ENCODE measurements at places on chromosomes 2 and 18.
A peak's percentile ranks its signal among the peaks of the same experiment; 100 is the strongest.

- no peak for DNase-seq
These were observed 148.4 kb downstream of the DOCK10 start for GRCh38 chr2:224893848-224894247.

DNA sequence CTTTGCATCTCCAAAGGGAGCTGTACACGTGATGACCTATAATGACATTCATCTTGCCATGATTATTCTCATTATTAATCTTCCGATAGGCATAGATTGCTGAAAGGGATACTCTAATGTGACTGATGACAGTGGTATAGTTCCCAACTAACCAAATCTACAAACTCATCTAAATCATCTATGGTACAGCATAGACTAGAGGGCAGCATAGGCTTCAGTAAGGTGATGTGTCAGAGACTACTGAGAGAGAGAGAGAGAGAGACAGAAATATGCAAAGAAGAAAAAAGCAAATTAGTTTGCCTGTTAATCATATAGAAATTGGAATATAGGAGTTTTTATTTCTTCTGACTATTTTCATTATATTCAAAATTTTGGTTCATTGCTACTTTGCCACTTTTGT, 89.3 kb downstream of the CSRNP3 start:
- no peak for DNase-seq

DNA sequence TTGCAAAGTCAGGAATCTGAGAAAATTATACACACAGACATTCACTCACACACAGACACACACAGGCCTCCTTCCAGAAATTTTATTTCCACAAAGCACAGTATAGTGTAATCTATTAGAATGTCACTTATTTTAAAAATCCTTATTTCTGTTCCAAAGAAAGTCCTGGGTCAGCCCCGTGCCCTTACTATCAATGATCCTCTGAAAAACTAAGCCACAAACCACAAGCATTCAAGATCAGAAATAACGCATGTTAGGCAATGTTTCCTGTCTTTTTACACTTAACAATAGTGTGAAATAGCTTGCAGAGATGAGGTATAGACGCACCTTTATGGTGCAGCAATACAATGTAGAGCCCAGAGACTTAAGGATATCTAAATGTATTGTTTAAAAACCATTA, 25.8 kb downstream of the TBC1D8 start:
- no peak for DNase-seq

DNA sequence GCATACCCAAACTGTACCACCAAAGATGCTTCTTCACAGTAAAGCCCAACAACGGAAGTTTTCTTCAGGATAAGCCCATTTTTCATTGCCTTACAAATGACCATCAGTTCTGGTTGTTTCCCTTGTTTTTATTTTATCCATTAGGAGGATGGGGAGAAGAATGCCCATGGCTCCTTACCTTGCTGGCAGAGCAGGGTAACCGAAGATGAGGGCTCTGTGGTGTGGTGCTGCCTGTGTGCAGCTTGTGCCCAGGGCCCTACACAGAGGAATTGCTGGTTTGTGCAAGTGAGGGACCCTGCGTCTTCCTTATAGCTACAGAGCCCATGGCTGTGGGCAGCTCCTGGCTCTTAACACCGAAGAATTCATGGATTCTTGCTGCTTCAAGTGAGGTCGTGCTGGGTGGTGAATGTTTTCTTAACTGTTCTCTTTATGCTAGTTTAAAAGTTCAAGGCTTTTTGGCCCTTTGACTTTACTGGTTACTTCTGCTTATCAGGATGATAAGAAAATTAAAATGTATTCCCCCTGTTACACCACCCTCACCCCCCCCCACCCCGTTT, 110.6 kb downstream of the MAP4K4 start:
- DNase-seq: no peak

DNA sequence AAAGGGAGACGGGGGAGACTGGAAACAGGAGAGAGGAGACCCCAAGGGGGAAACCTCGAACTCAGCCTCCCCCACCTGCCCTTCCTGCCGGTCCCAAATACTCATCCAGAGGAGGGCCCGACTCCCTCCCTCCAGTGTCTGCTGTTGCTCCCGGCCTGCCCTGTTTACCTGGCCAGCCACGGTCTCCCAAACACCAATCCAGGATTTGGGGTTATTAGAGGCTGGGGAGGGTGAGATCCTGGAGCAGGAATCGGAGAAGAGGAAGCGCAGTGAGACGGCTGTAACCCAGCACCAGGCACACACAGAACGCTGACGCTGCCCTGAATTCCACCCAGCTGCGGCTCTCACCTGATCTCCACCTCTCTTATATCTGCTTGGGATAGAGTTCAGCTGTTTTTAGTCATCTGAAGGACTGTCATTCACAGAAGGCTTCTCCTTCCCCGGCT, 213.0 kb downstream of the TNS1 start:
- no peak for DNase-seq

GRCh38 chr2:121377646-121378045, 92.6 kb upstream of the TFCP2L1 start:
- no peak for DNase-seq

GRCh38 chr18:27848336-27848735, 328.6 kb downstream of the CDH2 start:
- no peak for DNase-seq

GRCh38 chr2:156182132-156182531, 150.4 kb downstream of the NR4A2 start:
- DNase-seq: no peak

GRCh38 chr2:212863185-212863588, 288.2 kb downstream of the IKZF2 start:
- peak; percentile 35 for DNase-seq

GRCh38 chr2:172448544-172449267, 21.3 kb downstream of the ITGA6 start:
- DNase-seq: no peak

- DNase-seq: no peak
These were observed 26.0 kb upstream of the EFEMP1 start for GRCh38 chr2:55949613-55950012.

DNA sequence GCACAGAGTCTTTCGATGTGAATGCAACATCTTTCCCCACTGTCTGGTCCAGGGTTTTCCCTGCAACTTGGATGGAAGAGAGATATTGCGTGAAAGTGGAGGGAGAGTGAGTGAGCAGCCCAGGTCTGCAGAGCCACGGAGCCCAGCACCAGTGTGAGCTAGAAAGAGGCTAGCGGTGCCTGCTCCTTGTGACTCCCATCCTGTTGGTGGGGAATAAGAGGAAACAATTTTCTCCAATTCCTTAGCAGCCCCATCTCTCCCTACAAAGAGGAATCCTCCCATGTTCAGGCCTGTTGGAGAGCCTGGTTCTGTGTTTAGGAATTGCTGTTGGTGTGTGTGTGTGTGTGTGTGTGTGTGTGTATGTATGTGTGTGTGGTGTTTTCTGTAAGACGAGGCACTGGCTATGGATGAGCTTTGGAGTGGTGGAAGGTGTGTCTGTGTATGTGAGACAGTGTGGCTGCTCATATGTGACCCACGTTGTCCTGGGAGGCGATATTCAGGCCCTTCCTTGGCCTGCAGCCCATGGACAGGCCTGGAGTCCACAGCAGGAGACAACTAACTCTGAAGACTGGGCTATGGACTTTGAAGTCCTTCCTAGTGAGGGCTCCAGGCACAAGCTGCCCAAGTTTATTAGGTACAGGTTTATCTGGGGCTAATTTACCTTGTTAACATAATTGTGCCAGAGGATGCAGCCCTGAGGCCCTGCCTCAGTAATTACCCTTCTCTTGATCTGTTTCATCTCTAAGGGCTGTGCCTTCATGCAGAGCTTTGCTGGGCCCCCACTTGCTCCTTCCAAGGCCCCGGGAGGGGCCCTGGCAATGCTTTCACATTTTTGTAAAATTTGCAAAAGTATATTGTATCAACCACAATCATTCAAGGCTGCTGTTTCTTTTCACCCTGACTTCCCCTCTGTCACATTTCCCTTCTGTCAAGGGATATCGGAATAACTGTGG, 88.6 kb upstream of the HAAO start:
- no peak for DNase-seq

DNA sequence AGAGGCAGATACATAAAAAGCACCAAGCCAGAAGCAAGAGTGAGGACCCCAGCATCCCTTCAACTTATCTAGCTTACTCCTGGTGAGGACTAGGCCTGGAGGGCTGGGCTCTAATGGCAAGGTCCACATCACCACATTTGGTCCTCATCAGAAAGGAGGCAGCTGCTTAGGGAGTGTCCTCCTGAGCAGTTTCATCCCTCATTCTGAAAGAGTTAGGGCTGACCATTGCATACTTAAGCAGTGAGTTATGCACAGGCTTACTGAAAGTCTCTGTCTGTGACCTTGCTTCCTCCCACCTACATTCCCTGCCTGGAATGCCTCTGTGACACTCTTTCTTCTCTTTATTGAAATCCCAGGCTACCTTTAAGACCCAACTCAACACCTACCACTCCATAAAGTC, 301.8 kb upstream of the ACVR2A start:
- DNase-seq: no peak

DNA sequence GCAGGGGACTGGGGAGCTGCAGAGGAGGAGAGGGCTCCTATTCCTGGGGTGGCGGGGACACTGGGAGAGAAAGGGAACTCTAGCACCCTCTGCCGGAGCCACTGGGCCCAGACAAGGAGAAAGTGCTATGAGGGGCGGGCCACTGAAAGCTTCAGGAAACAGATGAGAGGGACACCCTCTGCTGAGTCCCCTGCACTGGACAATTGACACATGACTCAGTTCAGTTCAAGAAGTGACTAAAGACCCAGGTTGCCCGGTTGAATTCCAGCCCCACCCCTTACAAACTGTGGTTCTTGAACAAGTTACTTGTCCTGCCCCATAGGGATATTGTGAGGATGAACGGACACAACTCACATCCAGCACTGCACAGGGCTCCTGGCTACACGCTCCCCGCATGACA, 5.0 kb downstream of the RUFY4 start:
- no peak for DNase-seq

- DNase-seq: no peak
These were observed 101.1 kb upstream of the GLI2 start for GRCh38 chr2:120634533-120634932.

DNA sequence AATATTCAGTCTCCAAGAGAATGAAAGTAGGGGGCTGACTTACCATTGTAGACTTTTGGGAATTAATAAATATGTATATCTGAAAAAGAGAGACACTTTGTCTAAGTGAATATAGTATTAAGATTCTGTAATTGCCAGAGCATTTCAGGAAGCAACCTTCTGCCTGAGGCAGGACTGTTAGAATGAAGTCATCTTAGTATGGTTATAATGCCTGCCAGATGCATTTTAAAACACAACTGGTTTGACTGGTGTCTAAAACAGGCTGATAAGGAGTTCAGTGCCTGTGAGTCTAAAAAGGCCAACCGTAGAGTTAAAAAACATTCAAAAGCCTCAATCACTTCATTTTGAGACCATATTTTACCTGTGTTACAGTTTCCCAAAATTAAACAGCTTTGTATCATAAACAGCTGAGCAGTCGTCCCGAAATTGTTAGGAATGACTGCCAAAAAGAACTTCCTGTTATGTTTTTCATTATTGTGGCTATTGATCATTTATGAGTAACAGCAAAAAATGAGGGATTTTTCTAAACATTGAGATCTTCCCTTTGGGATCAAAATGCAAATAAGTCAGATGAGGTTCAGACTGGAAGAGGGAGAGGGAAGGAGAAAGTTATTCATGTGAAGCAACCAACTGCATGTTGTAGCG, 443.9 kb downstream of the PID1 start:
- no peak for DNase-seq

All from NCI-H1105 treated with DMSO at 0.1 percent for 48 hours (cell line).